Activated naive CD4-positive, alpha-beta T cell (primary cell): ENCODE measurements at places on chromosomes 11 and 22.

DNA sequence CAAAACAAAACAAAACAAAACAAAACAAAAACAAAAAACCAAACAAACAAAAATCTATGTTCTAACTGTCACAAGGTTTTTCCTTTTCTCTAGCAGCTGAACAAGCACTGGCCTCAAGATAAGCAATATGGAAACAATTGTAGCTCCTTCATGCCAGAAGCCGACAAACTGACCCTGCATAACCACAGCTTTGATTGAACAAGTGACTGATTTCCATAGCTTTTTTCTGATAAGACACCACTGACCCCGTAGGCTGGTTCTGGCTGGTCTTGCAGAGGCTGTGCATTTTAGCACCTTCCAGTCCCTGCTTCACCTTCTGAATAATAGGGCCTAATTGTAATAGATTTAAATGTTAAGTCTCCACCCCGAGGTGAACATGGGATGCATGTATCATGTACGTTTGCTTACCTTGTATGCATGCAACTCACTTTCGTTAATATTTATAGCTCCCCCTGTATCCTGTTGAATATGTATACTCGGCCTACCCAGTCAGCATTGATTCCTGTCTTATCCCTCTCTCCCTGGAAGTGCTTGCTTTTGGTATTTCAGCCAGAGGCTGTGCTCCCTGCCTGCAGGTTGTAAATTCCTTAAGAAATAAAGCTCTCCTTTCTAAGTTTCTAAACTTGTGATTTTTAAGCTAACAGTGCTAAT is 49.6 kb downstream of the CNTF start:
- DNase-seq: no peak

- no peak for DNase-seq
Measured at GRCh38 chr11:96124155-96124554, 200.2 kb upstream of the MTMR2 start.

DNA sequence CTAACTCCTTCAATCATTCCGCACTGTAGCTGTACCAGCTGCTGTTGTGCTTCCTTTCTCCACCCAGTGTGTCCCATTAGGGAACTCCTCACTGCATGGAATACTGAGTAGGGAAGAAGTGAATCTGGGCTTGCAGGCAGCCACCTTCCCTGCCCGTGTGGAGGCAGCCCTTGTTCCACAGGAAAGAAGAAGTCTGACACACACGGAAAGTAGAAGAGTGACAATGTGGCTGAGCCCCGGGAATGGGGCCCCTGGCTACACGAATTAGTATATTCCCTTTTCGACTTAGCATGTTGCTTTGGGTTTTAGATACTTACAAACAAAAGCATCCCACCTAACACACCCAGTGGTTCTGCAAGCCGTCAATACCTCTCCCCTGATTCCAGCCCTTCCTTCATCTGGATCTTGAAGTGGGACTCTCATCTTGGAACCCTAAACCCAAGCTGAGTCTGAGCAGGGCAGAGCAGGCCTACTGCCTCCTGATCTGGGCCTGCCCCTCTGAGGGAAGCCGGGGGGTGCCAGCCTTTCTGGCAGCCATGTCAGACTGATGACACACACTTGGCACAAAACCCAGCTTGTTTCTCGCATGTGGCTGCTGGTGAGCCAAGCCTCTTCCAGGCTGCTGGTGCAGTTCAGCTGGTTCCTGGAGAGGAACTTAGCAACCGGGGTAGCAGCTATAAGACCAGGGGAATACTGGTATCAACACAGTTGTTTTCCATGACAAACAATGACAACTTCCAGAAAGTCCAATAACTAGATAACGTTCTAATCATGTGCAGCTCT is 71.6 kb downstream of the C11orf58 start:
- DNase-seq: no peak

GRCh38 chr11:102843489-102843888 is at the start of gene MMP3:
TSS of gene MMP3 (minus strand) at chr11:102843609. CDS start at chr11:102843546, 63 bp downstream.
- DNase-seq: no peak

DNA sequence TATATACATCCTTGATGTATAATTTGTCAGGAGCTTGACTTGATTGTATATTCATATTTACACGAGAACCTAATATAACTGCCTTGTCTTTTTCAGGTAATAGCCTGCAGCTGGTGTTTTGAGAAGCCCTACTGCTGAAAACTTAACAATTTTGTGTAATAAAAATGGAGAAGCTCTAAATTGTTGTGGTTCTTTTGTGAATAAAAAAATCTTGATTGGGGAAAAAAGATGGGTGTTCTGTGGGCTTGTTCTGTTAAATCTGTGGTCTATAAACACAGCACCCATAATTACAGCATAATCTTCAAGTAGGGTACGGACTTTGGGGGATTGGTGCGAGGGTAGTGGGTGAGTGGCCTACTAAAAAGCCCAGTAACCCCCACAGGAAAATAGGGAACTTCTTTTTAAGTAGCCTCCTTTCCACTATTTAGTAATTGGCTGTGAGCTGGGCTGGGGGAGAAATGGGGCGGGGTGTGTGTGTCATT is 7.5 kb downstream of the MALAT1 start:
- DNase-seq: no peak

- DNase-seq: no peak
Measured at GRCh38 chr11:59804061-59804460, 6.5 kb downstream of the MRPL16 start.

DNA sequence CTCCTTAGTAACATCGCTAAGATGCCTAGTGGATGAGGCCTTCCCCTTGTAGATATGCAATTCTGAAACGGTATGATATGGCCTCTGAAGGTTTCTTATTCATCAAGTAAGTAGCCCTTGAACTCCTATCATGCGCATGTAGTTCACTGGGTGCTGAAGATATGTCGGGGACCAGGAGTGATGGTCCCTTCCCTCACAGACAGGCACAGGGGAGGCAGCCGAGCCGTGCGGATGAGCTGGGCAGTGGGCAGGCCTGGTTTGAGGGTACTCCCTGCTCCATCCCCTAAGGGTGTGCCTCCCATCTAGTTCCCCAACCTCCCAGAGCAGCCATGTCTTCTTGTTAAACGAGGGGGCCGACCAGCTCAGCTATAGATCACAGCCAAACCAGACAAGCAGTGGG is 40.1 kb downstream of the TP53I11 start:
- DNase-seq: no peak

DNA sequence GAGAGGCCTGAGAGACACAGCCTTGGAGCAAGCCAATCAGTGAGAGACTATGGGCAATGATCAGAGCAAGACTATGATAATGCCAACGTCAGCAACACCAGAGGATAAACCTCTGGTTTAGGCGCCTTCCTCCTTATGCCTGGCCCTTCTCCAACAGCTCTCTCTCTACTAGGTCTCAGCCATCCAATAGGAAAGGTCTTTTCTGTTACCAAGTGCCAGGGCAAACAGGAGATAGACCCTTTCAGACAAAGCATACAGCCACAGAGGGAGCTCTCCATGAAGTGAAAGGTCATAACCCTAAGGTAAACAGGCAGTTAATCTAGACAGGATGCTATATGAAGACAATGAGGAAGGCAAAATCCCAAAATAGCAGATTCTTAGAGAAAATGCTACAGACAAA is 9.5 kb downstream of the STK33 start:
- no peak for DNase-seq
